ENCODE measurements at places on chromosomes 3 and 15.

DNA sequence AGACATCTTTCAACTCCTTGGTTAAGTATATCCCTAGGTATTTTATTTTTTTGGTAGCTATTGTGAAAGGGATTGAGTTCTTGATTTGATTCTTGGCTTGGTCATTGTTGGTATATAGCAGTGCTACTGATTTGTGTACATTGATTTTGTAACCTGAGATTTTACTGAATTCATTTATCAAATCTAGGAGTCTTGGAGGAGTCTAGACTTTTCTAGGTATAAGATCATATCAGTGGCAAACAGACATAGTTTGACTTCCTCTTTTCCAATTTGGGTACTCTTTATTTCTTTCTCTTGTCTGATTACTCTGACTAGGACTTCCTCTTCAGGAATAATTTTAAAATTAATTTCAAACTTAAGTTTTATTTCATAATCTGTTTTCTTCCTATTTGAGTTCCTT, 125.2 kb downstream of the OCA2 start:
- DNase-seq, result peak; percentile 0

GRCh38 chr3:14113965-14114635, 10.6 kb downstream of the CHCHD4 start:
- DNase-seq, result peak; percentile 7

DNA sequence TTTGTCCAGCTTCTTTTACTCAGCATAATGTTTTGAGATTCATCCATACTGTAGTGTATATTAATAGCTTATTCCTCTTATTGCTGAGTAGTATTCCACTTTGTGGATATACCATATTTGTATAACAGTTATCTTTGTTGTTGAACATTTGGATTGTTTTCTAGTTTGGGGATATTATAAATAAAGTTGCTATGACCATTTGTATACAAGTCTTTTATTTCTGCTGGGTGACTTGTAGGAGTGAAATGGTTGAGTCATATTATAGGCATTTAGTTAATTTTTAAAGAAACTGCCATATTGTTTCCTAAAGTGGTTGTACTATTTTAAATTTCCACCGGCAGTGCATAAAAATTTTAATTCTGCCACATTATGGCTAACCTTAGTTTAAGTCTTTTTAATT, 53.4 kb downstream of the RPL39L start:
- no peak for DNase-seq

DNA sequence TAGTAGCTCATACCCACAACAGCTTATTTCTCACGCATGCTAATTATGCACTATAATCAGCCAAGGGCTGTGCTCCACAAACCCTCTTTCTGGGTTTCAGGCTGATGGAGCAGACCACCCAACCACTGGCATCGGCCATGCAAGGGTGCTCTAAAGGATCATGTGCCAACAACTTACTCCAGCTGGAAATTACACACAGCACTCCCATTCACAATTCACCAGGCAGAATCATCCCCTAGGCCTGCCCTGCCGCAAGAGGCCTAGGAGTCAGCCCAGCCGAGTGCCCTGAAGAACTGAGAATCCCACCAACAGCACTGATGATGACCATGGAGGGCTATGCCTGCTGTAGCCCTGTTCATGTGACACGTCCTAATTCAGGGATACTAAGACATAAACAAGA, 216.2 kb upstream of the CHRNA7 start:
- no peak for DNase-seq

DNA sequence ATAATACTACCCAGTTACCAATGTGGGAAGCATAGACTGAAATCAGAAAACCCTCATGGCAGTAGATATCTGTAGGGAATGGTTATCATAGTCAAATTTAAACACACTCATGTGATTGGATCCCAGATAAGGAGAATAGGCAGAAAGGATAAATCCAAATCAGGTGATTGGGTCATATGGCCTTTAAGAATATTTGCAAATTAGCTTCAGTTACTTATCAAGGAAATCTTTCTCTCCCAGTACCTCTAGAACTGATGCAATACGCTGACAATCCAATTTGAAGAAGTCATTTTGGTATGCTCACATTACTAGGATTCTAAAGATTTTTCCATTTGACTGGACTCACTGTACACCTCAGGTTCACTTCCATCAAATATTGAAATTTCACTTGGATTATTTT, 87.7 kb upstream of the MNS1 start:
- no peak for DNase-seq

DNA sequence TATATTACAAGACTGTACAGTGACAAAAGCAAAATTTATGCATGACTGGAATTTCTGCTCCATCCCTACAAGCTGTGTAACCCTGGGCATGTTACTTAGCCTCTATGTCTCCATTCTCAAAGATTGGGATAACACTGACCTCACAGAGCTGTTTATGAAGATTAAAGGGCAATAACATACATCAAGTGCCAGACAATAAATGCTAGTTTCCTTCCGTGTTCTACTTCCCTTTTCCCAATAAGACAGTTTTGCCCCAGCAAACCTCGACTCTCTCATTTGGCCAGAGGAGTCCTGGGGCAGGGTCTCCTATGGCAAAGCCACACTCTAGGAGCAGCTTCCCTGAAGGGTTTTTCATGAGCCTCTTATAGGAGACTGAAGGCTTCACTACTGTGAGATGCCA, 7.5 kb downstream of the HEXA start:
- peak; percentile 41 for DNase-seq

GRCh38 chr3:10983219-10983916, 9.2 kb upstream of the SLC6A1 start:
- peak; percentile 33 for DNase-seq

DNA sequence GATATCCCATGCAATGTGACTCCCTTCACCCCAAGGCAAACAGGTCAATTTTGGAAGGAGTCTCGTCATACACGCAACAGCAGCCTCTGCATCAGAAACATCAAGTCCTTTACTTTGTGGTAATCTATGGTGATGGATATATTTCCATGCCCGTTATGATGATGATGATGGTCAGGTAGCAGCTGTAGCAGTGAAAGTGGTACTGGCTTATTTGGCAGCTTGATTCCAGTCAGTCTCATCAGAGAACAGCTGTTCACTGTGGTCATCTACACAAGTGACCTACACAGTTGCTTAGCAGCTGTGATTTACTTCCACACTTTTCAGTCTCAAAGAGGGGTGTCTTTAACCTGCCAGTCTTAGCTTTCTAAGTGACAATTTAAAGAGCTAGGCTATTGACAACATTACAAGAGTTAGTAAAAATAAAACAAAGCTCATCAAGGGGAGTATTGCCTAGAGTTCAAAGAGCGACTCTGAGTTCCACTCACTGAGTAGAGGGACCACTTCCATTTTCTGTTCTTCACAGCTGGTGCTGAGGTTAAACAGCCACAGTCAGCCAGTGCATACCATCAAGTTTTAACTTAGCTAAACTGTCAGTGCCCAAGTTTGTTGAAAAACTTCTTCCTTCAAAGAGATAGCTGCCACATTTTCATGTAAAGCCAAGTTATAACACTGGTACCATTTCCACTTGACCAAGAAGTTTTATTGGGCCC, 587.4 kb upstream of the KCNMB2 start:
- DNase-seq, result no peak

DNA sequence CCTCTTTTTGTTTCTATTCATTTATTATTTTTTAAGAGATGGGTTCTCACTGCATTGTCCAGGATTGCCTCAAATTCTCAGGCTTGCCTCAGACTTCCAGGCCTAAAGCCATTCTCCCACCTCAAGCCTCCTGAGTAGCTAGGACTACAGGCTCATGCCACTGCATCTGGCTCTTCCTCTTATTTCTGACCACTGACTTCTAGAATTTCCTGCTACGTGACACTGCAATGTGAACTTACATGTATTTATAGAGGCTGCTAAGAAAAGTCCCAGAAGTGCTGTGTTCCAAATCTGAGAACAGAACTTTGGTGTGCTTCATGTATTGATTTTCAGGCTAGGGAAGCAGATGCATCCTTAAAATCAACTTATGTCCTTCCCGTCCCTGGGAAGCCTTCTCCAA, 407.4 kb downstream of the RSL24D1 start:
- DNase-seq, result peak; percentile 80
